Pancreas (tissue), 10 donors: ENCODE measurements at places on chromosomes 3 and 15.
A peak's percentile ranks its signal among the peaks of the same experiment; 100 is the strongest.

GRCh38 chr3:125212509-125213363 is at the start of gene SLC12A8:
Gene SLC12A8 (minus strand): TSS chr3:125212748. CDS start chr3:125211349, 1,399 bp downstream.
- H3K4me3 ChIP-seq = peak within 1 kb of the TSS; percentile 77
- DNase-seq = peak; percentile 53
- no peaks in the 10 kb centered on the region for H3K36me3 ChIP-seq
- H3K27me3 ChIP-seq = no peaks in the 10 kb centered on the region
- H3K27ac ChIP-seq = peak within 1 kb of the TSS; percentile 54

GRCh38 chr15:97129674-97130073 is 799.2 kb downstream of the NR2F2 start:
- no peaks in the 10 kb centered on the region for H3K4me1 ChIP-seq
- no peak overlapping the region for H3K27ac ChIP-seq
- H3K4me3 ChIP-seq = no peak overlapping the region
- no peaks in the 10 kb centered on the region for H3K36me3 ChIP-seq

- DNase-seq = no peak
- H3K4me3 ChIP-seq = peak overlapping the region; percentile 76
- H3K4me1 ChIP-seq = peaks cover 6% of the 10 kb centered on the region
- no peak overlapping the region for H3K27ac ChIP-seq
These were observed 447 bp upstream of the SHQ1 start for GRCh38 chr3:72848703-72849081.

GRCh38 chr15:59140422-59141226 is 35.7 kb downstream of the CCNB2 start:
- H3K27me3 ChIP-seq = no peaks in the 10 kb centered on the region
- H3K36me3 ChIP-seq = no peaks in the 10 kb centered on the region
- no peak overlapping the region for H3K4me3 ChIP-seq

GRCh38 chr15:70169147-70169546 is 71.4 kb upstream of the TLE3 start:
- no peaks in the 10 kb centered on the region for H3K36me3 ChIP-seq
- no peak for DNase-seq
- H3K27me3 ChIP-seq = no peaks in the 10 kb centered on the region
- H3K4me3 ChIP-seq = no peak overlapping the region

GRCh38 chr3:139554628-139555027 is 15.1 kb upstream of the RBP1 start:
- no peak overlapping the region for H3K27ac ChIP-seq
- no peaks in the 10 kb centered on the region for H3K36me3 ChIP-seq
- H3K27me3 ChIP-seq = no peaks in the 10 kb centered on the region
- DNase-seq = no peak
